Activated naive CD4-positive, alpha-beta T cell treated with anti-CD3 and anti-CD28 coated beads, Interleukin-2, amount 10 ng/mL, durations not matched to agents 7 days and 5 days (primary cell): ENCODE measurements at places on chromosomes 11 and 22.

- no peak for DNase-seq
Measured at GRCh38 chr22:47059076-47059475, 296.6 kb downstream of the TBC1D22A start.

GRCh38 chr11:11381471-11382105 lies 28.5 kb upstream of the CSNK2A3 start:
- no peak for DNase-seq

- no peak for DNase-seq
Measured at GRCh38 chr22:37180531-37181231, 7.4 kb downstream of the C1QTNF6 start.

DNA sequence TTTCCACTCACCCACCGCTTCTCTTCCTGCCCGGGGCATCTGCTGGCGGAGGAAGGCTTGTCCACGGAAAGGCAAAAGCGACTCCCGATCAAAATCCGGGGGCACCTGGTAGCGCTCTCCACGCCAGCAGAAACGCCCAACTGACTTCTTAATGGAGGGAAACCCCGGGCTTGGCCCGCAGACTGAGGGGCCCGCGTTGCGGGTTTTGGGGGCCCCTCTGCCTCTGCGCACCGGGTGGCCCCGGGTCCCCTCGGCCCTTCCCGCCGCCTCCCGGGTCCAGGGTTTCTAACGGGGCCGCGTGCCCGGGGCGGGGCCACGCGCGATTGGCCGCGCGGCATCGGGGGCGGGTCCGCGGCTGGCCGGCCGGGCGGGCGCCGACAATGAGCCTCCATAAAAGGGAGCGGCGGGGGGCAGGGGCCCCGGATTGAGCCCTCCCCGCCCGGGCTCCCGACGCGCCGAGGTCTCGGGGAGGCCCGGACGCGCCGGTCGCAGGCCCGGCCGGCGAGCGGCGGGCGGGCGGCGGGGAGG lies at the start of gene SPINDOC:
Gene SPINDOC, plus strand, starts transcription at position 422 of the 528 bp plus-strand sequence. CDS start 231 bp downstream, outside the sequence.
- peak; percentile 82 for DNase-seq

DNA sequence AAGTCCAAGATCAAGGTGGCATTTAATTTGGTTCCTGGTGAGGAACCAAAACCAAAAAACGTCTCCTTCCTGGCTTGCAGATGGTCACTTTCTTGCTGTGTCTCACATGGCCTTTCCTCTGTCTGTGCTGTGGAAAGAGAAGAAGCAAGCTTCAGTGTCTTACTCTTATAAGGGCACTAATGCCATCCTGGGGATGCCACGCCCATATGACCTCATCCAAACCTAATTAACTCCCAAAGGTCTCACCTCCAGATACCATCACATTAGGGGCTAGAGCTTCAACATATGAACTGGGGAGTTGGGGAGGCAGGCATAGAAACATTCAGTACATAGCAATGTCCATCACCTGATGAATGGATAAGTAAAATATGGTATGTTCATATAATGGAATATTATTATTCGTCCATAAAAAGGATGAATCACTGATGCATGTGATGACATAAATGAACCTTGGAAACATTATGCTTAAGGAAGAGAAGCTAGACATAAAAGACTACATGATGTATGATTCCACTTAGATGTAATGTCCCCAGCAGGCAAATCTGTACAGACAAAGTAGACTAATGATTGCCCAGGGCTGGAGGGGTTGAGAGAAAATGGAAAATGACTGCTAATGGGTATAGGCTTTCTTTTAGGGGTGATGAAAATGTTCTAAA lies 78.6 kb upstream of the B3GNT6 start:
- no peak for DNase-seq

DNA sequence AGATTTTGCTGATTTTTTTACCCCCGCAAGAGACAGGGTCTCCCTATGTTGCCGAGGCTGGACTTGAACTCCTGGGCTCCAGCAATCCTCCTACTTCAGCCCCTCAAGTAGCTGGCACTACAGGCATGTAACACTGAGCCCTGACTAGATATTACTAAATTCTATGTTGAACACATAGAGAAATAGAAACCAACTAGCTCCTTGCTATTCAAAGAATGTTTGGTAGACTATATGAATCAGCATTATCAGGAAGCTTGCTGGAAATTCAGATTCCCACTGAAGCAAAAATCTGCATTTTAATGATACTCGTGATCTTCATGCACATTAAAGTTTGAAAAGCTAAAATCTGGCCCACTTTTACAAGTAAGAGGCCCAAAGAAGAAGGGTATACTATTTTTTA lies 11.9 kb downstream of the TMEM41B start:
- DNase-seq = no peak

DNA sequence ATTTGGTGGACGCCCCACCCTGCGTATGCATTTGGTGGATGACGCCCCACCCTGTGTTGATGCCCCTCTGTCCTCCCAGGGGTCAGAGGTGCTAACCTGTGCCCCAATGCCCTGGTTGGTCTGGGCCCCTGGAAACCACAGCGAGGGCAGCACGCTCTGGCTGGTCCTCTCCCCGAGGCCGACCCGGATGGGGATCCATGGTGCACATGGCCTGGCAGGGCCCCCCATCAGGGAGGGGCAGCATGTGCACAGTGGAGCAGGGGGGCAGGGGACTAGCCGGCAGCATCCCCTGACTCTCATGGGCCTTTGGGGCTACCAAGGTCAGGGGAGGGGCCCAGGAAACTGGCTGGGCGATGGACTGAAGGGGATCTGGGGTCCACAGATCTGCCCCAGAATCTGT lies 7.6 kb upstream of the MUC5AC start:
- DNase-seq = no peak

- DNase-seq = no peak
Measured at GRCh38 chr11:58574881-58575280, 775 bp downstream of the LPXN start.

DNA sequence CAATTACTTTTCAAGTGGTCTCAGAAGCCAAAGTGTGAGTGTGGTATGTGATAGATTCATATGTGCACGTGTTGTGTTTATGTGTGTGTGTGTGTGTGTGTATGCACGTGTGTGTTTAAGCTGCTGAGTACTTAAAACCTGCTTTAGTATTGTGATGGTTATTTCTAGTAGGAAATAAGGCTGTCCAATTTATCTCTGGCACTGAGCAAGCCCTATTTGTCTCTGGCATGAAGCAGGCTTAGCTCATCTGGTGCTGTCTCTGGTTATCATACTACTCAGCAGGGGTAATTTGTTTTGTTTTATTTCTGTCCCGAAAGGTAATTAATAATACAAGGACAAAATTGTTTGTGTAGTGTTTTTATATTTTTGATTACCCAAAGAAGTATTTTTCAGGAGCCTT lies 333.7 kb downstream of the FAT3 start:
- DNase-seq = no peak

- DNase-seq = no peak
Measured at GRCh38 chr22:37012262-37012904, 6.9 kb downstream of the TST start.

GRCh38 chr11:45388472-45388871 lies 102.3 kb upstream of the SYT13 start:
- DNase-seq = no peak

- DNase-seq = no peak
Measured at GRCh38 chr11:13949876-13950275, 12.6 kb upstream of the SPON1 start.

- DNase-seq = peak; percentile 52
Measured at GRCh38 chr11:13923716-13924650, 38.5 kb upstream of the SPON1 start.

DNA sequence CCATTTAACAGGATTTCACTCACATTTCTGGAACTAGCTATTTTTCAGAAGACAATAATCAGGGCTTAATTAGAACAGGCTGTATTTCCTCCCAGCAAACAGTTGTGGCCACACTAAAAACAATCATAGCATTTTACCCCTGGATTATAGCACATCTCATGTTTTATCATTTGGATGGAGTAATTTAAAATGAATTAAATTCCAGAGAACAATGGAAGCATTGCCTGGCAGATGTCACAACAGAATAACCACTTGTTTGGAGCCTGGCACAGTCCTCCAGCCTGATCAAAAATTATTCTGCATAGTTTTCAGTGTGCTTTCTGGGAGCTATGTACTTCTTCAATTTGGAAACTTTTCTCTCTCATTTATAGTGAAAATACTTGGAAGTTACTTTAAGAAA lies 9.2 kb downstream of the PRSS23 start:
- no peak for DNase-seq

- DNase-seq = no peak
Measured at GRCh38 chr11:47587039-47587716, 700 bp downstream of the FAM180B start.

GRCh38 chr11:47941907-47942558 lies 38.3 kb upstream of the PTPRJ start:
- no peak for DNase-seq

GRCh38 chr22:38171927-38172831 lies 9.5 kb downstream of the PLA2G6 start:
- DNase-seq = no peak

GRCh38 chr11:59510941-59511589 lies at the start of gene OR4D9:
OR4D9 (plus strand) TSS chr11:59511539; CDS start chr11:59514913, 3,374 bp downstream.
- peak; percentile 26 for DNase-seq

GRCh38 chr11:114607753-114608459 lies 12.3 kb upstream of the NXPE4 start:
- DNase-seq = no peak

DNA sequence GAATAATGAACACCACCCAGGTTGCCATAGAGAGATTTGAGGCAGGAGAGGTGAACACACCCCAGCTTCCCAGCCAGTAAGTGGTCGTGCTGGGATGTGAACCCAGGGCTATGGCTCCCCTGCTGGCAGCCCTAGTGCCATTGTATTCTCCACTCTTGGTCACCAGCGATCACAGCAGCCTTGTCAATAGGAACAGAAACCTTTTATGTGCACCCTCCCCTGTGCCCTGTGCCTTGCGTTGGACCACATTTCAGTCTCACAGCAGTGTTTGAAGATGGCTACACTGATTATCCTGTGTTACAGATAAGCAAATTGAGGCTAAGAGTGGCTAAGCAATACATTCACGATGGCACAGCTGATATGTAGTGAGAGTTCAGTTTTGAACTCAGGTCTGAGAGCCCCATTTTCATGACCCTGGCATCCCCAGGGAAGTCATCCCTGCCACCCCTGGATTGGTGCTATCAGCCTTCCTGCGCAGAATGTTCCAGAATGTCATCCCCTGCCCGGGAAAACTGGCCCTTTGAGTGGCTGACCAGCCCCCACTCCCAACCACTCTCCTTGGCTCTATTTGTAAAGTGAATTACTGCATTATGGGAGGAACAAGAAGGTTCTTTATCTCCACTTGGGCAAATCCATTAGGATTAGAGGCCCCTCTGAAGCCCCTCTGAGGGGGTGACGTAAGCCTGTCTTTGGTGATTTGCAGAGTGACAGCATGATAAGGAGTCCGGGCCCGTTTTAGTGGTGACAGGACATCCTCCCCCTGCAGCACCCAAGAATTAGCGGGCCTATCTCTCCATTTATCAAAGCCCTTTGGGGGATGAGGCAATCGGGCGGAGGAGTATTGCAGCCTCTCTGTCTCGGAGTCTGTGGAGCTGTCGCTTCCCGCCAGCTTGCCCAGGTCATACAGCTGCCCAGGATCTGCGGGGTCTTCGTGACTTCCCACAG lies 30.9 kb downstream of the SMIM38 start:
- no peak for DNase-seq

GRCh38 chr11:111571829-111572501 lies 30.3 kb upstream of the SIK2 start:
- no peak for DNase-seq

GRCh38 chr11:128582496-128583366 lies 4.6 kb downstream of the ETS1 start:
- no peak for DNase-seq

DNA sequence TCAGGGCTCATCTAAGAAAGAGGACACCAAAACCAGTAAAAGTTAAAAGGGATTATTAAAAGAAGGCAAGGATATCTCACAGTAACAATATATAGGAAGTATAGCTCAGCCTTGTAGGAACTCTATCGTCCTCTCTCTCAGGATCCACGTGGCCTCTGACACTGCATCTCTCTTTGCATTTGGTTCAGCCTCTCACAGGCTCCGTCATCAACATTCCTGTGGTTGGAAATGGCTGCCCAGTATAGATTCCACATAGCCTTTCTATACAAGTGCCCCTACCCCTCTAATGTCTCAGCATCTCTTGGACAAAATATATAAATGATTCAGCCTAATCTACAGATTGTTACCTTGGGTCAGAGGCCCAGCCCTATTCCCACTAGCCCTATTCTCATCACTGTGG lies 101.3 kb upstream of the DBX1 start:
- DNase-seq = no peak

- DNase-seq = no peak
Measured at GRCh38 chr22:47929646-47930185, 1167.3 kb downstream of the TBC1D22A start.

DNA sequence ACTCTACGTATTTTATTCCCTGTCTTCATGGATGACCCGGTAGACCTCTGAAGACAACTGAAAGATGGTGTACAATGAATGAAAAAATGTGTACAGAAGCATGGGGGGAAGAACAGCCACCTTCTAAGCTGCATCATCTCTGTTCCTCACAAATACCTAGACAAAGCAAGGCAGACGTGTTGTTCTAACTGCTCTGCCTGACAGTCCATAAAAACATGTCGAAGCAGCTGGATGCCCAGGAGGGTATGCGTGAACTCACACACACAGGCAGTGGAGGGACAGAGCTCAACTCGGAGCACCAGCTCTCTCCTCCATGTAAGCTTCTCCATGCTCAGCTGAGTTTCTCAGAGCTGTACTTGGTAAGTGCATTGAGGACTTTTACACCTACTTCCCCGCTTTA lies 327.4 kb downstream of the CTTN start:
- DNase-seq = no peak

GRCh38 chr22:39655004-39655579 lies 84.5 kb downstream of the CACNA1I start:
- DNase-seq = no peak

DNA sequence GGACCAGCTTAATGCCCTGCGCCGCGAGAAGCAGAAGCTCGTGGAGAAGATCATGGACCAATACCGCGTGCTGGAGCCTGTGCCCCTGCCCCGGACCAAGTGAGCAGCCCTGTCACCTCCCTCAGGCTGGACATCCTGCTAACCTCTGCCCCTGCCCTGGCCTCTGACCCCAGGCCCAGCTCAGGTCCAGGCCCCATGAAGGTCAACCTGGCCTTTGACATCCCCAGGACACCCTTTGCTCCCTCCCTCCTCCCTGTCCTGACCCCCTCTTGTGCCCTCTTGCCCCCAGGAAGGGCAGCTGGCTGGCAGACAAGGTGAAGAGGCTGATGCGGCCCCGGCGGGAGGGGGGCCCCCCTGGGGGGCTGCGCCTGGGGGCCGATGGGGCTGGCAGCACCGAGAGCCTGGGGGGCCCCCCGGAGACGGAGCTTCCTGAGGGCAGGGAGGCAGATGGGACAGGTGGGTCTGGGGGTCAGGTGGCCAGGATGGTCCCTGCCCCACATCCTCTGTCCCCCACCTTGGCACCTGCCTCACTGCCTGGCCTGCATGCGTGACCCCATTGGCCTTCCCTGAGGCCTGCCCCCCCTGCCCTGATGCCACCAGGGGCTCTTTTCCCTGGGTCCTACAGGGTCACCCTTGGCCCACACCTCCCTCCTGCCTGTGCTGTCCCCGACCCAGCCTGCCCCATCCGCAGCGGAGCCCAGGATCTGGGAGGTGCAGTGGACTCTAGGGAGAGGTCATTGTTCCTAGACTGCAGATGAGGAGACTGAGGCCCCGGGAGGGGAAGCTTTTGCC lies 5.1 kb upstream of the RPS6KA4 start:
- DNase-seq = no peak

- DNase-seq = no peak
Measured at GRCh38 chr11:61297746-61298145, 2.6 kb upstream of the VWCE start.
